ENCODE measurements at places on chromosomes 5 and 9.
A peak's percentile ranks its signal among the peaks of the same experiment; 100 is the strongest.

DNA sequence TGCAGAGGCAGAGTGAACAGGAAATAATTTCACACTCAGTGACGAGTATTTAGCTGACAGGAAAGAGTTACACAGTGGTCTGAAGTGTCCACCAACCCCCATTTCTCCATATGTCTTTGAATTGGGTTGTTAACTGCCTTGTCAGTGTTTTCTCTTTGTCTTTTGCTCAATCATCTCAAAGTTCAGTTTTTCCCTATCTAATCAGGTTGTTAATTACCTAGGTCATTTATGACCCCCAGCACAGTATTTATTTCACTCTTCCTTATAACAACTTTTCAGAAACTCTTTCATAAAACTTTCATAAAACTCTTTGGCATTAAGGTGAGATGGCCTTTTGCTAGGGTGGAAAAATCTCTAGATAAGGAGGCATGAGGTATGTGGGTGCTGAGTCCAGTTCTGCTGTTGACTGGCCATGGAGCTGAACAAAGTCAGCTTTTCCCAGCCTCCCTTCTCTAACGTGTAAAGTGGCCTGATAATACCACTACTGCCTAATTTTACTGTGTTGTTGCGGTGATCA lies 5.2 kb upstream of the ALDOB start:
- DNase-seq: no peak

GRCh38 chr5:150162142-150162513 lies 4.5 kb upstream of the CDX1 start:
- DNase-seq: no peak

- no peak for DNase-seq
Measured at GRCh38 chr9:116656501-116656971, 30.6 kb upstream of the TRIM32 start.

- no peak for DNase-seq
Measured at GRCh38 chr5:35430381-35431162, 187.1 kb upstream of the SPEF2 start.

DNA sequence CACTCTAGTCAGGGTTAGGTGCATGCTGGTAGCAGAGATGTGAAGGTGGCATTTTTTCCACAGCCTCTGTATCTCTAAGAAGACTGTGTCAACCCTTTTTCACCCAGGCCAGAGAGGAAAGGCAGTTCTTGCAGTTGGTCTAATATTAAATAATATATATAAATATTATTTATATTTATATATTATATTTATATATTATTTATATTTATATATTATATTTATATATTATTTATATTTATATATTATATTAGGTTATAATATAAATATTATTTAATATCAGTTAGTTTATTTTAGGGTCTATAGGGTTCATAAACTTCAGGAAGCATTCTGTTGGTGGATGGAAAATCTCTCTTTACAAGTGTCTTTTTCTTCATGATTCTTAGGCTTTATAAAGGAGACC lies 218.6 kb upstream of the DMRTA1 start:
- no peak for DNase-seq

DNA sequence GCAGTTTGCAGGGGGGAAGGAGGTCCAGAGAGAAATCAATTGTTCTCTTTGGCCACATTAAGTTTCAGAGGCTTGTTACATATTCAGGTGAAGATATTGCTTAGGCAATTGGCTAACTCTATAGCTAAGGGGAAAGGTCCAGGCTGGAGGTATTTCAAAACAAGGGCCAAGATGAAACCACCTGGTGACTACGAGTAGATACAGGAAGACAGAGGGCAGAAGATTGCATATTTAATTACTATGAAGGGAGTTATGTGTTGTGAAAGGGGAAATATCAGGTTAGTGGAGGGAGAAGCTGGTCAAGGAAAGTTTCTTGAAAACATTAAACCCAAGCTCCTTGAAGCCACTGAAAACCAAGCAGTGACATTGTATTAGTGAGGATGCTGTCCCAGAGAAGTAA lies 1.9 kb upstream of the RAD23B start:
- no peak for DNase-seq

GRCh38 chr5:91235271-91235694 lies 147.8 kb downstream of the ARRDC3 start:
- no peak for DNase-seq

DNA sequence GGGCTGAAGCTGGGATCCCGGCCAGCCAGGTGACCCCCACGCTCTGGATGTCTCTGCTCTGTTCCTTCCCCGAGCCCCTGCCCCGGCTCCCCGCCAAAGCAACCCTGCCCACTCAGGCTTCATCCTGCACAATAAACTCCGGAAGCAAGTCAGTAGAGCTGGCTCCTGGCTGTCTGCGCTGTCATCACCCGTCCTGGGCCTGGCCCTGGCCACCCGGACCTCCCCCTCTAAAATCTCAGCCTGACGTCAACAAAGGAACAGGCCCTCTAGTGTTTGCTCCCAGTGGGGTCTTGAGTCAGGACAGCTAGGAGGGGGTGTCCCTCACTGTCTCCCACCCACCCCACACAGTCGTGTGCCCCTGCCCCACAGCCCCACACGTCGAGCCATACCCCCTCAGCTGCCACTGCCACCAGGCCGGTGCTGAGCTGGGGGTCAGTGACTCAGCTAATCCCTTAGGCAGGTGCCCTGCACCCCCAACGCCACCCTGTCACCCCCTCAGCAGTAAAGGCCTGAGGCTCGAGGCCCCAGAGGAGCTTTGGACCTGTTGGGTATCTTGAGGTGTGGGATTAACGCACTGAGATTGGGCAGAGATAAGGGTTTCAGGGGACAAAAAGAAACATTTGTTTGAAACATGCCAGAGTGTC lies 1.1 kb upstream of the LCNL1 start:
- DNase-seq: no peak

GRCh38 chr5:150317048-150318003 lies 14.6 kb upstream of the ARSI start:
- peak; percentile 35 for DNase-seq

DNA sequence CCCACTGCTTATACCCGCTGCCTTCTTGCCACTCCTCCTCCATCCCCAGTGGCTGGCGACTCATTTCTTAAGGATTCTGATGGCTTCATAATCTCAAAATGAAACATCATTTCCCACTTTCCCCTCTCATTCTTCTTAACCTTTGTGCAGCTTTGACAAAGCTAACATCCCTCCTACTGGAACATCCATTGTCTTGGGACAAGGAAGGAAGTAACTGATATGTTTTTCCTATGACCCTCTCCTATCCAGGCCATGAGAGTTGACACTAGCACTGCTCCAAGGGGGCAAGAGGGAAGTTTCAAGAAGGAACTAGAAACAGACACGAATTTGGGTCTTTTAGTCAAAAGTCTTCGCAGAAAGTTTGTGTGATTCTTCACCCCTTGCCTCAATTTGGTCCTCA lies 71.7 kb upstream of the SNX2 start:
- DNase-seq: no peak

DNA sequence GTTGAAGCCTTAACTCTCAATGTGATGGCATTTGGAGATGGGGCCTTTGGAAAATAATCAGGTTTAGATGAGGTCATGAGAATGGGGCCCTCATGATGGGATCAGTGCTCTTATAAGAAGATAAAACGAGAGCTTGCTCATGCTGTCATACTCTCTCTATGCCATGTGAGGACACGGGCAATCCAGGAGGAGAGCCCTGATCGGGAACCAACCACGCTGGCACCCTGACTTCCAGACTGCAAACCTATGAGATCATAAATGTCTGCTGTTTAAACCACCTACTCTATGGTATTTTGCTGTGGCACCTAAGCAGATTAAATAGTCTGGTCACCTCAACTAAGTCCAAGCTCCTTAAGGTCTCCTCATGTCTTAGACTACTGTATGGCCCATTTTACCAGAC lies 10.0 kb downstream of the HMGCS1 start:
- no peak for DNase-seq

- no peak for DNase-seq
Measured at GRCh38 chr9:112168197-112168596, 6.9 kb downstream of the SUSD1 start.

- no peak for DNase-seq
Measured at GRCh38 chr9:133124907-133125275, 3.9 kb upstream of the RALGDS start.

GRCh38 chr5:62737766-62738165 lies 159.1 kb downstream of the LRRC70 start:
- DNase-seq: no peak

DNA sequence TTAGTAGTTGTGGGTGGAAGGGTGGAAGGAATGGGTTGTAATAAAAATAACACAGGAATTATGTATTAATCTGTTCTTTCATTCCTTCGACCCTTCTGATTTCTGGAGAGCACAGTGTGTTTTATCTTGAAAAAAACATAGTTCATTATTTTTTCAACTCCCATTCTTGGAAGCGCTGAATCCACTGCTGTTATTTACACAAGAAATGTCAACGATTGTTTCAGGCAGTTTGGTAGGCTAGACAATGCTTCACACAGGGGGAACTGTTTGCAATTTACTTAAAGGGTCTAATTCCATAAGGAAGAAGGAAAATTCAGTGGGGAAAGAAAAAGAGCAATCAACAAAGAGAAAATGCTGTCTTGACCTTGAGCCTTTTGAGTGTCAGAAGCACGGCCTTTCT lies 142.9 kb downstream of the TLE1 start:
- no peak for DNase-seq

GRCh38 chr5:87410931-87411330 lies 1.8 kb downstream of the CCNH start:
- no peak for DNase-seq

GRCh38 chr5:3214838-3215374 lies 380.7 kb upstream of the IRX1 start:
- DNase-seq: no peak

GRCh38 chr5:116631147-116631546 lies 56.5 kb upstream of the SEMA6A start:
- DNase-seq: no peak

DNA sequence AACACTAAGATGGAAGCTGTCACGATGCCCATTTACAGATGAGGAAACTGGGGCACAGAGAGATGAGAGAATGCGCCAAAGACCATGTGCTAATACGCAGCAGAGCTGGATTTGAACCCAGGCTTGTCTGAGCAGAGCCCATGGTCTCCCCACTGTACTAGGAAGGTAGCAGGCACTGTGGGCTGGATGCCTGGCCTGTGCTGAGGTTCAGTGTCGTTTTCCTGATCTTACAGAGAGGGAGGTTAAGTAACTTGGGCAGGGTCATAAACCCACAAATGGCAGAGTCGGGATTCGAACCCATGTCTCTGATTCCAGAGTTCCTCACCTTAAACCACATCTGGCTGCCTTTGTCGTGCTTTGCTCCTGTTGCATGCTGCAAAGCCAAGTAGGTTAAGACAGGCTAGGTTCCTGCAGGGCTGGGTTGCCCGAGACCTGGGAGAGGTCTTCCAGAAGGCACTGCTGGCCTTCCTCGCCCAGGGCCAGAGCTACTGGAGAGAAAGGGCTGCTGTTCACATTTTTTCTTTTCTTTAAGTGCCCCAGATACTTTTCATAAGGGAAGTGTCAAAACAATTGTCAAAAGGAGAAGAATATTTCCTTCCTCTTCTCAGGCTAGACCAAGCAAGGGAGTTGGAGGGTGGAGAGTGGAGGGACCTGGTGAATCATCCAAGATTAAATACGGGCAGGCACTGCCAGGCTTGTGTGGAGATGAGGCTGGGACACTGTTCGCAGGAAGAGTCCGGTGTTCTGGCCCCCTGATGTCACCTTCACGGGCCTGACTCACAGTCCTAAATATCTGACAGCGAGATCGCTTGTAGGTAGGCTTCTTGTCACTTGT lies 3.2 kb downstream of the NEK6 start:
- DNase-seq: no peak

- DNase-seq: no peak
Measured at GRCh38 chr9:133029994-133030316, 842 bp upstream of the GTF3C5 start.

DNA sequence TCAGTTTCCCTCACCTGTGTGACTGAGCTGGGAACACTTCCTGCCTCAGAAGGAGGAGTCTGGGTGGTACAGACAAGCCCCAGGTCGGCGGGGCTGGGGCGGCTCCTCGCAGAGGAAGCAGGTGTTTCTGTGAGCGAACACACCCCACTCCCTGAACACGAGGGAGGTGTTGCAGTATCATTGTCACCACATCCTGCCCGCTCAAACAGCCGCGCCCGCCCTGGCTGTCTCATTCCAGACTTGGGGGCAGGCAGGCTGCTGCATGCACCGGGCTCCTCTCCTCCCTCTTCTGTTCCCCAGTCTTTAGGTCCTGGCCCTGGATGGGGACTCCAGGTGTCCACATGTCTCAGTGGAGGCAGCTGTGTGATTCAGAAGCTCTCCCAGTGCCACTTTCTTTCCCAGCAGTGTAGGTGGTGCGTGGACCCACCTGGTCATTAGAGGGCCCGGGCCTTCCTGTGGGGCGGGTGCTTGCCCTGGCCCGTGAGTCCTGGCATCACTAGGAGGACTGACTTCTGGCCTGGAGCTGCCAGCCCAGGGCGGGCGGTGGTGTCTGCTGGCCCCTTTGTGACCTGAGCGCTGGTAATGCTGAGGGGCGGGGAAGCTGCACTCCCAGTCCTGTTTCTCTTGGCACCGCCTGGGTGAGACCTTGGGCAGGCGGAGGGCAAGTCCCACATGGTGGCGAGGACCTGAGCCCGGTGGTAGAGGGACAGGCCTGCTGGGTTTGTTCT lies 18.3 kb upstream of the PHYHD1 start:
- DNase-seq: peak; percentile 86

GRCh38 chr9:128724744-128725211 lies 851 bp upstream of the ZDHHC12 start:
- DNase-seq: peak; percentile 55

GRCh38 chr5:169592937-169593650 lies 9.5 kb downstream of the SPDL1 start:
- no peak for DNase-seq

GRCh38 chr5:156479849-156480248 lies 152.9 kb downstream of the SGCD start:
- DNase-seq: peak; percentile 62

DNA sequence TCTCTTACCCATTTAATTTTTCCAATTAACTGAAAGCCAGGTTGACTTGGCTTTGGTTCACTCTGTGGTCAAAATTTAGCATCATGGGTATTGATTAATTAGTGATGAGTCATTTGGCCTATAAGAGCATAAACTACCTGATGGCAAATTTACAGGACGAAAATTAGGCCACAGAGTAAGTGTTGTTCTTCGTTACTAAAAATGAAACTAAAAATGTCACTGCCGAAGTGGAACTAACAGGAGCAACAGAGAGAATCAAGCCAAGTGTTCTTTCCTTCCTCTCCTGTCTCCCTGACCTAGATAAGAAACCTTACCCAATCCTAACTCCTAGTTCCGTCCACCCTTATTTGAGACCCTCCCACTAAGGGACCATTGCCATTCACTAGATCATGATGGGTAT lies 176.9 kb downstream of the RAB3C start:
- no peak for DNase-seq

- DNase-seq: no peak
Measured at GRCh38 chr5:32505756-32506155, 61.2 kb upstream of the ZFR start.

- DNase-seq: no peak
Measured at GRCh38 chr5:7495131-7495517, 99.2 kb downstream of the ADCY2 start.

- no peak for DNase-seq
Measured at GRCh38 chr5:10151656-10152055, 98.0 kb downstream of the ATPSCKMT start.

DNA sequence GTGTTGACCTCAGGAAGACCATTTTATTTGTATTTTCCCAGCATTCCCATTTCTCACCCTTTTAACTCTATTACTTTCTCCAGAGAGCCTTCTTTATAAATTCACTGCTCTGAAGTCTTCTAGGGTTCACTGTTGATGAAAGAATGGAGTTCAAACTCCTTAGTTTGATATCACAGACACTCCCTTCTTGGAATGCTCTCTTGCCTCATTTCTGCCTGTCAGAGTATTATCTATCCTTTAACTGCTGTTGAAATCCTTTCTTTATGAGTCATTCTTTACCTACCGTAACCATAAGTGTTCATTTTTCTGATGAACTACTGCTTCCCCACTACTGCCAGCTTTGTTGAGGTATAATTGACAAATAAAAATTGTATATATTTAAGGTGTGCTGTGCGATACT lies 4.3 kb downstream of the RIC1 start:
- DNase-seq: no peak
